Renal cortex interstitium (tissue), 15 donors: ENCODE measurements at places on chromosomes 2 and 18.

- no peak for DNase-seq
These were observed 142.4 kb upstream of the MEX3C start for GRCh38 chr18:51339856-51340255.

GRCh38 chr2:127052771-127053691 lies 53.9 kb downstream of the BIN1 start:
- DNase-seq: no peak

DNA sequence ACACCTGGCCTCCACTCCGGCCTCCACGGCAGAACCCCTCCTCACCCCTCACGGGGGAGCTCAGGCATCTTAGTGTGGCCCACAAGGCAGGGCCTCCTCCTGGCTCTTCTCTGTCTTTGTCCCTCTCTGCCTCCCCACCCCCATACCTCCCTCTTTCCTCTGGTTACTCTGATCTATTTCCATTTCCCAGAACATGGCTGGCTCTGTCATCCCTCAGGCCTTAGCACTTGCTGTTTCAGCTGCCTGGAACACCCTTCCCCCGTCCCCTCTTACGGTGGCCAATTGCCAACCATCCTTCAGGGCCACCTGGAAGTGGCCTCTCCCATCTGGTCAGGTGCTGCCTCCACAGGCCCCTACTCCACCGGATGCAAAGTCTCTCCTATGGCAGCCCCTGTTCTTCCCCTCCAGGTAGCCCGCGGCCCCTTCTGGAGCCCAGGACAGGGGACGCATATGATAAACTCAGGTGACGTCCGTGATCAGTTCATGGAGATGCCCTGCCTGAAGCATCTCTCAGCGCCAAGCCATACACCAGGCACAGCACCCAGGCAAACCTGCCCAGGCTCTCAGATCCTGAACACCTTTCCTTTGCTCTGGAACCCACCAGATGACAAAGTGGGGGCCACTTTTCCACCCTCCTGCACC lies 3.6 kb upstream of the ECEL1 start:
- no peak for DNase-seq

DNA sequence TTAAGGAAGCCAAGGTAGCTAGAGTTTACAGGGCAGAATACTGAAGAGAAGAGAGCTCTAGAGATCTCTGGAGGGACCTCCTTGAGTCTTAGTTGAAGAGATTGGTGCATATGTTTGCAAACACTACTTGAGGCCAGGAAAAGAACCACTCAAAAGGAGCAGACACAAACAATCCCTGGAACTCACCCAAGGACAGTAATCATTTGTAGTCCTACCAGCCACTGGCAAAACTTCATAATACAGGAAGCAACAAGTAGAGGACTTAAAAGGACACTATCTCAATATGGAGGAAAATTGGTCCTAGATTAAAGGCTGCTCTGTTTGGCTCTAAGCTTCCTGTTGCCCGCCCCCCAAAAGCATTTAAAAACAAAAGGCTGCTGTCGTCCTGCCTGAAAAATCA lies 46.9 kb upstream of the UBXN4 start:
- no peak for DNase-seq

DNA sequence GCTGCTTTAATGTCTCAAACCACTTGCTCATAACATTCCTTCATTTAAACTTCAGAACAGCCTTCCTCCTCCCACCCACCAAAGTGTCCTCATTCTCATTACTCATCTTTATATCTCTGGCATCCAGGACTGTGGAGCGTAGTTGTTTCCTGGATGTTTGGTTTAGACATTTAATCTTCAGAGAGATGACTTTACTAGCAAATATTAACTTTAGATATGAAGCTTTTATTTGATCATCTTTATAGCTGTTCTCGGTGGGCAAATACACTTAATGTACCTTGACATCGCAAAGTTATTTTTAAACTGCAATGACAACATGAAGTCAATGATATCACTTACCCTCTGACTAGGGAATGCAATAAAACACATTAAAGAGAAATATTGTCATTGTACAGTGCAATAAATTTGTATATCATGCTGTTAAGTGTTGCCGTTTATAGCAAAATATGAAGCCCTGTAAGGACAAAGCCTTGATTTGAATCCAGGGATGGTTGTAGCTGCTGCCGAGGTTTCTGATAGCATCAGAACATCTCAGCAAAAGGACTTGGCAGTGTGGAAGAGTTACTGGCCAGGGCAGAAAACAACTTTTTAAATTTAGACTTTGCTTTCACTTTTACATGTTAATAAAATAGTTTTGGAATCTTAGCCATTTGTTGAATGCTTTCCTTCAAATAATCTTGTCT lies 4.6 kb upstream of the LAMA3 start:
- no peak for DNase-seq

GRCh38 chr18:55226044-55226443 lies 266.8 kb upstream of the CCDC68 start:
- DNase-seq: no peak

DNA sequence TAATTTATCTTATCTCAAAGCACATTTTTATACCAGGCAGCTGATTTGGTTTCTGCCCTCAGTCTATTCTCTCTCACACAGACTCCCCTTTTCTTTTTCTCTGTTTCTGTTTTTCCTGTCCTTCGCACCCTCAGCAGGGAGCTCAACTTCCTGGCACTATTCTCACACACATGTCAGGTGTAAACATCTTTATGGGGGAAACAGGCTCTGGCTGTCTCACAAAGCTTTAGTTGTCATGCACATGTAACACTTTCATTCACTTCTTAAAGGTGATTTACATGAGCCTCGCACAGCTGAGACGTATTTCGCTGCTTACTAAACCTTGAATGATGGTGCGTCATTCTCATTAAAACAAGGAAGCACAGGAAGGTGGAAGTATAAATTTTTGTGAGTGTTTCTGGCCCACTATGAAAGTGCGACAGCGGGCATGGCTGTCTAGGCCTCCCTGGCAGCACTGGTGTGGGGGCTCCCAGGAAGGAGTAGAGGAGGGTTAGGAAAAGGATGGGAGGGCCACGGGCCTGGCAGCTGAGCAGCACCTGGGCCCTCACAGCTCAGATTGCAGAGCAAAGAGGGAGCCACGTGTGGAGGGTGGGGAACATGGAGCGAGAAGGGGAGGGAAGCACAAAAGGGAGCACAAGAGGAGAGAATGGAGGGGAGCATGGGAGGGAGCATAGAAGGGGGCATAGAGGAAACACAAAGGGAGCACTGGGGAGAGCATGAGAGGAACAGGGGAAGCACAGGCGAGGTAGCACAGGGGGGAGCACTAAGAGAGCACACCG lies 46.2 kb upstream of the SNTG2 start:
- DNase-seq: no peak

- DNase-seq: no peak
These were observed 29.7 kb downstream of the KDM3A start for GRCh38 chr2:86470890-86471289.

- no peak for DNase-seq
These were observed 352.2 kb downstream of the CYRIA start for GRCh38 chr2:16313235-16313975.

DNA sequence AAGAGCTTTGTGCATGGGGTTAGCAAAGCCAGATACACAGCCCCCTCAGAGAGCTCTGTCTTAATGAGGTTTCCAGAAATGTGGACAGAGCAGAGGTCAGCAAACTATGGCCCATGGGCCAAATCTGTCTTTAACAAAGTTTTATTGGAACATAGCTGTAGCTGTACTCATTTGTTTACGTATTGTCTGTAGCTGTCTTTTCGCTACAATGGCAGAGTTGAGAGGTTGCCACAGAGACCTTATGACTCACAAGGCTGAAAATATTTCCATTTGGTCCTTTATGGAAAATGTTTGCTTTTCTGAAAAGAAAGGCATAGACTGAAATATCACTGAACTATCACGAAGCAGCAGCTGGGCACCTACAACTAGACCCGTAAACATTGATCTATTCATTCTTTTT lies 841.8 kb downstream of the SLC4A3 start:
- DNase-seq: no peak

DNA sequence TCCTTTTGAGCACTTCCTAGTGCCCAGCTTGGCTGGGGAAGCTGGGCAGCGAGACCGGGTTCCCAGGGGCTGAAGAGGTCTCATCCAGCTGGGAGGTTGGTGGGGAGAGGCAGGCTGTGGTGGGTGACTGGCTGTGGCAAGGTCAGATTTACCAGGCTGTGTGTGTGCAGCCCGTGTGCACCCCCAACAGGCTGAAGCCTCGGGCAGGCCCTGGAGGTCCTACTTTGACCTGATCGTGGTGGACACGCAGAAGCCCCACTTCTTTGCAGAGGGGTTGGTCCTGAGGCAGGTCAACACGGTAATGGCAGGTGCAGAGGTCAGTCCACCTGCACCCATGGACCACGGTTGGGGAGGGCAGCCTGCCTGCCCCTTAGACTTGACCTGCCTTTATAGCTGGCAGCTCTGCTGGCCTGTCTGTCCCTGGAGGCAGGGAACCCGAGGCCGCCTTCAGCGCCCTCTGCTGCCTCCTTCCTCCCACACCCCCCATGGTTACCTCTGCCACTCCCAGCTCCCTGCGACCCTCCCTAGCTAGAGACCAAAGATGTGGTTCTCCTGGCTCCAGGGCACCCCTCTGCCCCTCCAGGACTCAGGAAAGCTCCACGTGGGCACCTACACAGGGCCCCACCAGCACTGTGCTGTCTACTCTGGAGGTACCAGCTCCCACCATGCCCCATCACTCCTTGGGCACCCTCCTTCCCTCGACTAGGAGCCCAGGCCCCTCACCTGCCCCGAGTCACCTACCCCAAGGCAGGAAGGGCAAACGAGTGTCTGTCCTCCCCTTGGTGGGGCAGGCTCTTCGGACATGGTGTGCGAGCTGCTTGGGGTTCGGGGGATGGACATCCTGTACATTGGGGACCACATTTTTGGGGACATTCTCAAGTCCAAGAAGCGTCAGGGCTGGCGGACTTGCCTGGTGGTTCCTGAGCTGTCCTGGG lies 4.0 kb downstream of the NT5DC4 start:
- no peak for DNase-seq

DNA sequence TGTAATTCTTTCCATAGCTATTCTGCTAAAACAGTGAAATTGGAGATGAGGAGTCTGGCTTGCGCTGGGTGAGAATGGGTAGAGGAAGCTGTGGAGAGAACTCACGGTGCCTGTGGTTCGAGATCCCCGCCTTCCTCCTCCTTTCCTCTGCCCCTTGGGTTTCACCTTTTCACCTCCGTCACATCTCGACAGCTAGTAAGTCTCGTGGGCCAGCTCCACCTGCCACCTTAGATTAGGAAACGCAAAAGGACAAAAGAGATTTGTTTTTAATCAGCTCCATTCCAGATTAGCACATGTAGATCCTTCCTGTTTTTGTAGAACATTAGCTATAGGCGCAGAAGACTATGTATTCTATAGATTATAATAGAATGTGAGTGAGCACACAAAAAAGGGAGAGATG lies 20.6 kb downstream of the TRIB2 start:
- DNase-seq: no peak

DNA sequence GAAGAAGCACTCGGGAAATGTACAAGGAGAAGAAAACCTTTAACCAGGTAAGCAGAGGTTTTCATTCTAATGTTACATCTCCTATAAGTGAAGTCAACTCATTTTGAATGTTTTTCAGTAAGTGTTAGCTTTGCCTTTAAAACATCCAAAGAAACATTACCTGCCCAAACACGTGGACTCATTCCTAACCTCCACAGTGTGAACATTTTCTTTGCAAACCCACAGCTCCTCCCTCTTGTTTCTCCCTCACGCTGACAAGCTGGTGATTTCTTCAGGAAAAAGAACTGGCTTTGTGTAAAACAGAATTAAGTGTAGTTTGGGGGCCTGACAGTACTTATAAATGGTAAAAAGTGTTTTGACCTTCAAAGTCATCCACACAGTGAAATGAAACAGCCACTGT lies 72.5 kb downstream of the MTCL1 start:
- DNase-seq: no peak
